ENCODE measurements at places on chromosomes 11 and 22. TPM values are rescaled to one million over a fixed set of nuclear protein-coding genes. Genes with fewer than 3 reads are reported as not detected.

- no peak for DNase-seq
Observed at GRCh38 chr11:19696904-19697303, 15.7 kb upstream of the NAV2 start.

C22orf42 gene
- not detected for total RNA-seq

RPS13 gene
- 830 TPM for total RNA-seq

DNA sequence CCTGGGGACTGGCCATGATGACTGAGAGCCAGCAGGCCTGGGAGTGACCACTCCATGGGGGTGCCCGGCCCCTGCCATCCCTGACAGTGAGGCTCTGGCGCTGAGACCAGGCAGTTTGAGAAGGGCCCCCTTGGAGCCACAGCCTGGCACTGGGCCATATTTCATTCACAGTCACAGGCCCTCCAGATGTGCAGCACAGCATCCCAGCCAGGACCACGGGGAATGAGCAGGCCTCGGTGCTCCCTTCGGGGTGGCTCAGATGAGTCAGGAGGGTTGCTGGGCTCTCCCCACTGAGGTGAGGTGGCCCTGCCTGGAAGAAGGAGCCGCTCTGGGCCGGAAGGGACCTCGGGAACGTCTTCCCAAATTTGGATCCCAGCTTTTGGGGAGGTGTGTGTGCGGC, 53.0 kb downstream of the GRAMD4 start:
- no peak for DNase-seq

- peak; percentile 60 for DNase-seq
Observed at GRCh38 chr11:78213526-78214330, 25.0 kb downstream of the USP35 start.

DNA sequence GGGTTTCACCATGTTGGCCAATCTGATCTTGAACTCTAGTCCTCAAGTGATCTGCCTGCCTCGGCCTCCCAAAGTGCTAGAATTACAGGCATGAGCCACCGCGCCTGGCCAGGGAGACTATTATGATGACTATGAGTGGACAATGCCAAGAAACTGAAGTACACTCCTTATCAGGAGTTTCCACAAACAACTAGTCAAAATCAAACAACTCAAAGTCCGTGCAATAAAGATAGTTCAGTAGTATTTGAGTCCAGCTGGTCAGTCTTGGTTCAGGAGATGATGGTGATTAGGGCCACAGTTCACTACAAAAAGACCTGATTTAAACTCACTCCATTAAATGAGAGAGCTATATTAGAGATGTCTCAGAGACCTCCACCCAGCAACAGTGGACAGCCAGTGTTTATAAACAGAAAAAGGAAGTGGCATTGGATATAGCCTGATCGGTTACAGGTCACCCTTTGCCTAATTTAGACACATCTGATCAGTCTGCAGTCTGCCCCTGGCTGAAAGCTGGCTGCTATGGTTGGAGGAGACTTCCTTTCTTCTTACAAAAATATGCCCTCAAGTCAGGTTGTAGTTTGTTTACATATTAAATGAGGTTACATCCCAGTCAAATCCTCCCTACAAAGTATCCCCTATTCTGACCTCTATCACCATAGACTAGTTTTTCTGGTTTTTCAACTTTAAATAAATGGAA, 17.0 kb downstream of the CD3E start:
- no peak for DNase-seq

DNA sequence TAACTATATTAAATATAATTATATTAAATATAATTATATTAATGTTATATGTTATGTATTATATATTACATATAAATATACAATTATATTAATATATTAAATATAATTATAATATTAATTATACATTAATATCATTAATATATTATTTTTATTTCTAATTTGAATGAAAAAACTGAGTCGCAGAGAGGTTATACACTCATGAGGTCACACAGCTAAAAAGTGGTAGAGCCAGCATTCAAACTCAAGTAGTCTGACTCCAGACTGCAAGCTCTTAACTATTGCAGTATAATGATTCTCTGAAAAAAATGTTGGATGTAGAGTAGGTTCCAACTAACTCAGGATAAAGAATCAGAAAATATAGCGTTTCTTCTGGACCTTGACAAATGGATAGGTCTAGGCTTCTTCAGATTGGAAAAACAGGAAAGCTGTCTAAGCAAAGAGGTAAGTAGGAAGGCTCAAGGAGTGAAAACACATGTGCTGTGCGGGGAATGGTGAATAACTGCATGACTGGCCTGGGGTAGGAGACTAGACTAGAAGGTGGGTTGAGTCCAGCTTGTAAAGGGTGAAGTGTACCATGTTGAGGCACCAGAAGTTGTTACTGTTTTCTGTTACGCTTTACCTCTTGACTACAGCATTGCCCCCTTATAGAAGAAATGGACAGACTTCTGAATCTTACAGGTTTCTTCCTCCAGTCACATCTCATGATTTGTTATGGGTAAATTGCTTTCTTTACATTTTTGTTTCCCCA, 80.3 kb downstream of the TRIM44 start:
- DNase-seq, result no peak

- DNase-seq, result no peak
Observed at GRCh38 chr22:33747029-33747428, 173.2 kb downstream of the LARGE1 start.

SLC7A4 gene
- 7.6 TPM for total RNA-seq

GRCh38 chr11:108414958-108415357, 52.4 kb downstream of the C11orf65 start:
- DNase-seq, result no peak

GRCh38 chr22:19450363-19451175, 3.1 kb upstream of the C22orf39 start:
- no peak for DNase-seq

BCO2 gene
- total RNA-seq, result 2.5 TPM

GAL3ST1 gene
- total RNA-seq, result not detected

- DNase-seq, result no peak
Observed at GRCh38 chr22:25081409-25081824, 118.2 kb upstream of the CRYBB3 start.

DNA sequence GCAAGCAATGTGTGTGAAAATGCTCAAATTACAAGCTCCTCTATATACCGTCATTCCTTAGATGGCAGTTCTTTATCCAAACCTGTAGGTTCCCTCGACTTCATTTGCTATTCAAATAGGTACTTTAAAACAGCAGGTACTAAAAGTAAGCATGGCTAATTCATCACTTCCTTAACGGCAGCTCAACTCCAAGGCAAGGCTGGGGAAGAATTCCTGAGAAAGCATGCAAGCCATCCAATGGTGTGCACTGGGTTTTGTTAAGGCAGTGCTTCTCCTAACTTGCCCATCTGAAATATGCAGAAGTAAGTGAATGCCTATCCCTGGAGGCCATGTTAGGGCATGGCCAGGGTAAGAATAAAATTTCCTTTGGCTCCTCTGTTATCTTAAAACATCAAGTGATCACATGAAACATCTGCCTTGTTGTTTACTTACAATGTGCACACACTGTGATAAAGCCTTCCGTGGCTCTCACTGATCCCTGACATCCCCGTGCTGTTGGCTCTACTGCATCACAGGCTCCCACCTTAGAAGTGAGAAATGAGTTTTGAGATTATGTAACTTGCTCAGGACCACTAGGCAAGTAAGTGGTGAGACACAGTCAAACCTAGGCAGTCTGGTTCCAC, 52.1 kb downstream of the SMCO4 start:
- DNase-seq, result peak; percentile 8

DENND6B gene
- total RNA-seq, result 2.2 TPM

OR51B4 gene
- not detected for total RNA-seq

NUP160 gene
- 34.2 TPM for total RNA-seq
